ENCODE measurements at places on chromosomes 5 and 9.

DNA sequence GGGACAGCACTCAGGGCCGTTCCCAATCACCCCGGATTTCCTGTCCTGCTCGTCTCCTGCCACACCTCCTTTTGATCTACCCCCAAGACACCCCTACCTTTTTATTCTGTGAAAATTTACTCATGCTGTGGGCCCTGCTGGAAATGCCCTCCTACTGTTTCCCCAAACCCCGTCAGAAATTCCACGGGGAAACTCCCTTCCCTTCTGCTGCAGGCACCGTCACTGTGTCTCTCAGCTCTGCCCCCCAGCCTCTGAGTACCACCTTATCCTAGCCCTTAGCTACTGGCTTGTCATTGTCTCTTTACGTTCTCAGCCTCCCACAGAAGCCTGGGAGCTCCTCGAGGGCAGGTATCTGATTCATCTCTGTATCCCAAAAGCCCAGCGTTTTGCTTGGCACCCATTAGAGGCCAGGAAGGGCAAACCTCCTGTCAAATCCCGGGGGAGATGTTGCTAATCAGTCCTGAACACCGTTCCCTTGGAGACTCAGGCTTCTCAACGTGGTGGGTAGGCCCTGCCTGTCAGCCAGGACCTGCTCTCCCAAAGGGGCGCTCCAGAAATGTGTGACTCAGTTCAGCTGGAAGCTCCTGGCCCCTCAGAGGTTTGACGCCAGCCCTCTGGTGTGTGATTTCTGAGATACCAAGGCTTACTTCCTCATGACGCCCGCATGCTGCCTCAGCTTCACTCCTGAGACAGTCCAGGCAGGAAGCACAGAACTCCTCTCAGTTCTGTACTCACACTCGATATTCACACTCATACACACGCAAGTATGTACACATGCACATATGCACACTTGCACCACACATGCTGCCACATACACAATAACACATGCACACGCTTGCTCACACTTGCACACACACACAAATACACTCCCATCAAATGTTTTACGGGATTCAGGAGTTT, 50.7 kb upstream of the GRHPR start:
- DNase-seq = no peak

- no peak for DNase-seq
These were observed 274.2 kb upstream of the PUM3 start for GRCh38 chr9:3118081-3118480.

GRCh38 chr5:113250341-113250953, 184.3 kb downstream of the TSSK1B start:
- DNase-seq = no peak

GRCh38 chr5:176565760-176566288, 16.7 kb downstream of the CDHR2 start:
- no peak for DNase-seq

GRCh38 chr5:72071906-72072305, 35.4 kb upstream of the MAP1B start:
- no peak for DNase-seq

DNA sequence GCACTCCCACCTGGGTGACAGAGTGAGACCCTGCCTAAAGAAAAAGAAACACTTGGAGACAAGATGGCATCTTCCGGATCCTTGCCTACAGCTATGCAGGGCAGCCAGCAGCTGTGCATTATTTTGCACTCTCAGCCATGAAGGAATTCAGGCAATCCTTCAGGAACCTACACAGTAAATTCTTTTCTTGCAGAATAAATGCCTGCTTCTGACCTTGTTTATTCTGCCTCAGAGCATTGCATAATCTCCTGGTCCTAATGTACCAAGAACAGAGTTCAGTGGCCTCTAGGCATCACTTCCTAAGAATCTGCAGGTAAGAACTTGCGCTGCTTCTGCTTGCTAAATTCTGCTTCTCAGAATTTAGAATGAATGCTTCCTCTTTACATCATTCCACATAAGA, 16.8 kb downstream of the GLDC start:
- no peak for DNase-seq

DNA sequence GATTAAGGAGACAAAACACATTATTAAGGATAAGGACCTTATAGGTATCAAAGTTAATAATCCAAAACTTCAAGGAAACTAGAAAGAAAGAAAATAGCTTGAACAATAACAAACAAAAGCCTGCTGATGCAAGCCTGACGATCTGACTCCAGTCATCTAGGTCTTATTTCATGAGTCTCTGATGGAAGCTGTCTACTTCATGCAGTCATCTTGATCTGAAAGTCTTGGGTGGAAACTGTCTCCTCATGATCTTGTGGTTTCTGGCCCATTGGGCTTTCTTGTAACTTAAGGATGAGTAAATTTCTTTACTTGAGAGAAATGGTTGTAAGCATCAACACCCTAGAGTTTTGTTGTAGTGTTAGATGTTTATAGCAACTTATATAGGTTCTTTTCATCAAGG, 20.6 kb upstream of the PSIP1 start:
- DNase-seq = no peak

DNA sequence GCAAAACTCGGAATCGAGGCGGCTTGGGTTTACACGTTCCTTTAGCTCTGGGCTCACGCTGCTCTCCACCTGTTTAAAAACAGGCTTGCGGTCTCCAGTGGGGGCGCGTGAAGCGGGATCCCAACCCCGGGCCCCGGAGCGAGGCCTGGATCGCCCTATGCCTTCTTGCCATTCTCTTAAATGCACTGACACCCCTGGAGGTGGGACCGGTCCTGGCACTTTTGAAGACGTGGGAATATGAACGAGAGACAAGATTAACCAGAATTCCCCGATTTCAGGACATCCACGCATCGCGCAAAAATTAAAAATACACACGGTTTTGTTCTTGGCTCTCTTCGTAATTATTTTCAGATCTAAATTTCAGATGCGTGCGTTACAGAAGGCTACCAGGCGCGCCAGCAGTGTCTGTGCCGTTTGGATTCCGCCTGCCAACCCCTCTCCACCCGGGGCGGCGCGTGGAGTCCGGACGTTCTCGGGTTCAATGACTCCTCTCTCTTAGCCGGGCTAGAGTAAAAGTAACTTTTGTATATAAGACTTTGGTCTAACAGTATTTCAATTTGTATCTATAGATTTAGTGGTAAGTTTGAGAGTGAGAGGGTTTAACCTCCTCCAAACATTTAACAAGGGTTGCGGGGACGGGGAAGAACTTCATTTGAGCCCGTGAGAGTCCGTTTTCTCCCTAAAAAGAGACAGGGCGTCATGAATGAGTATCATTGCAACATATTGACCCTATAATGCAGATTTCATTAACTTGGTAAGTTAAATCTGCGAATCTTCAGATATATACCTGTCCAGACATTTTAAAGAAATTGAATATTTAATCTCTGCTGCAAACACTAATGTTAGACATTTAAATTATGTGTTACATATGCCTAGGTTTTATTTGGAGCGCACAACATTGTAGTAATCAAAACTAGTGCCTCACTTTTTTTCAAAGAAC, 3.8 kb downstream of the FOXD1 start:
- DNase-seq = no peak

GRCh38 chr5:135174315-135175096, 140.5 kb upstream of the PITX1 start:
- no peak for DNase-seq

DNA sequence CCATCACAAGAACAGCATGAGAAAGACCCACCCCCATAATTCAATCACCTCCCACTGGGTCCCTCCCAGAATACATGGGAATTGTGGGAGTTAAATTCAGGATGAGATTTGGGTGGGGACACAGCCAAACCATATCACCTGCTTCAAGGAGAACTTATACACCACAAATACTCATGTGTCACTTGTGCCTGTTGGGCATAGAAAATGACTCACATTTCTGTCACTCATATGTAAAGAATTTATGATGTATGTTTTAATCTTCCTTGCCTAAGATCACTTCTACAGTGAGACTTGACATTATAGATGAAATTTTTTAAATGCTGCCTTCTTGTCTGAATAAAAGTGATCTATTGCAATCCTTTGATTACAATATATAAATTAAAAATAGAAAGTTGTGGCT, 23.0 kb upstream of the PRDM6 start:
- DNase-seq = no peak

DNA sequence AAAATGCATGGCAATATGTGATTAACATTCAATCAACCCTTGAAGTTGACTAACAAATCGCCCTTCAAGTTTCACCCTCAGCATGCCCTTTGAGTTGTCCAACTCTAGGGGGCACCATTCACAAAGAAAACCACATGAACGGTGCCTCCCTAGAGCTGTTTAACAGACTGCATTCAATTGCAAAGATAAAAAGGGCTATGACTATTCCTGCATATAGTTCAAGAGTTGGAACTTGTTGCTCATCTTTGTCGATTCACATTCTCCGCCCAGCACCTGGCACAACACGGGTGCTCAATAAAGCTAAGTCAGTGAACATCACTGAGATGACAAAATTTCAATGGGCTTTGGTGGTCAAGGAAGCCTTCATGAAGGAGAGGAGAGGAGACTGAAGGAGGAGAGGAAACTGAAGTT, 69.6 kb upstream of the SLC30A5 start:
- DNase-seq = no peak

DNA sequence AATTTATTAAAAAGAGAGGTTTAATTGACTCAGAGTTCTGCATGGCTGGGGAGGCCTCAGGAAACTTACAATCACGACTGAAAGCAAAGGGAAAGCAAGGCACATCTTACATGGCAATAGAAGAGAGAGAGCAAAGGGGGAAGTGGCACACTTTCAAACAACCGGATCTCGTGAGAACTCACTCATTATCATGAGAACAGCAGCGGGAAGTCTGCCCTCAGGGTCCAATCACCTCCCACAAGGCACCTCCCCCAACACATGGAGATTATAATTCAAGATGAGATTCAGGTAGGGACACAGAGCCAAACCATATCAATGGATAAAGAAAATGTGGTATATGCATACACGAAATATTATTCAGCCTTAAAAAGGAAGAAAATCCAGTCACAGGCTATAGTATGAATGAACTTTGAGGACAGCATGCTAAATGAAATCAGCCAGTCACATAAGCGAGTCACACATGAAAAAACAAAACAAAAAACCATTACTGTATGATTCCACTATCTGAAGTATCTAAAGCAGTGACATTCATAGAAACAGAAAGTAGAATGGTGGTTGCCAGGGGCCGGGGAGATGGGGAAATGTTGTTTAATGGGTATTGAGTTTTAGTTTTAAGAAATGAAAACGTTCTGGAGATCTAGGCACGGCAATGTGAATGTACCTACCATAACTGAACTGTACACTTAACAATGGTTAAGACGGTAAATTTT, 83.4 kb upstream of the PCA3 start:
- DNase-seq = no peak

DNA sequence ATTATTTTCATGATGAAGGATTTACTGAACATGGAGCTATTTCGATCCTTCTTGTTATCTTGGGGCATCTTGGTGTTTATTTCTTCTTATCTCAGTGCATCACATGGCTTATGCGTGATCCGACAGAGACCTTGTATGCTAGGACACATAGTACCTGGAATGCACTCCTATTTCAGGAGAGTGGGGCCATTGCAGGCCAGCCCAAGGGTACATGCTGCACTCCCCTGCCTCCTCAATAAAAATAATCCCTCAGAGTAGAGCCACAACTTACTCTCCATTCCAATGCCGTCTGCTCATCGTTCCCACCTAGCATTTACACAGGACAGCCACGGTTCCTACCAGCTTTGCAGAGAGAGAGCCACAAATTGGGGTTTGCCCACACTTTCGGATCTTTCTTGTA, 43.5 kb downstream of the PCSK5 start:
- no peak for DNase-seq
